ENCODE measurements at places on chromosomes 1 and 21.
A peak's percentile ranks its signal among the peaks of the same experiment; 100 is the strongest.

DNA sequence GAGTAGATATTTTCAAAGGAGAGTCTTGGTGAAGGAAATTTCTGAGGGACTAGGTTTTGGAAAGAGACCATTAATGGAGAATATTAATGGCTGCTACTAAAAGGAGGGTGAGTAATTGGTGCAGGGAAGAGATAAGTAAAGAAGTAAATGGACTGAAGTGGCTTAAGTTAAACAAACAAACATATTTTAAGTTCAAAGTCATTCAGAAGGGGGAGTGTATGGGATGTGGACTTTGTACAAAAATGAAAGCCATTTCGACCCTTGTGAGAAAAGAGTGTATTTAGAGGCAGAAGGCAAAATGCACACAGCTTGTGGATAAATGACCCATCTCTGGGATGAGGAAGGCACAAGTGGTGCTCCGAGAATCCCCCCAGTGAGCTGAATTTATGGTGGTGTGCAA is 171.7 kb downstream of the BACH1 start:
- no peak for DNase-seq

GRCh38 chr1:243950166-243950565 is 100.1 kb upstream of the AKT3 start:
- DNase-seq = no peak

- DNase-seq = no peak
Measured at GRCh38 chr1:248792342-248792741, 33.4 kb downstream of the SH3BP5L start.

DNA sequence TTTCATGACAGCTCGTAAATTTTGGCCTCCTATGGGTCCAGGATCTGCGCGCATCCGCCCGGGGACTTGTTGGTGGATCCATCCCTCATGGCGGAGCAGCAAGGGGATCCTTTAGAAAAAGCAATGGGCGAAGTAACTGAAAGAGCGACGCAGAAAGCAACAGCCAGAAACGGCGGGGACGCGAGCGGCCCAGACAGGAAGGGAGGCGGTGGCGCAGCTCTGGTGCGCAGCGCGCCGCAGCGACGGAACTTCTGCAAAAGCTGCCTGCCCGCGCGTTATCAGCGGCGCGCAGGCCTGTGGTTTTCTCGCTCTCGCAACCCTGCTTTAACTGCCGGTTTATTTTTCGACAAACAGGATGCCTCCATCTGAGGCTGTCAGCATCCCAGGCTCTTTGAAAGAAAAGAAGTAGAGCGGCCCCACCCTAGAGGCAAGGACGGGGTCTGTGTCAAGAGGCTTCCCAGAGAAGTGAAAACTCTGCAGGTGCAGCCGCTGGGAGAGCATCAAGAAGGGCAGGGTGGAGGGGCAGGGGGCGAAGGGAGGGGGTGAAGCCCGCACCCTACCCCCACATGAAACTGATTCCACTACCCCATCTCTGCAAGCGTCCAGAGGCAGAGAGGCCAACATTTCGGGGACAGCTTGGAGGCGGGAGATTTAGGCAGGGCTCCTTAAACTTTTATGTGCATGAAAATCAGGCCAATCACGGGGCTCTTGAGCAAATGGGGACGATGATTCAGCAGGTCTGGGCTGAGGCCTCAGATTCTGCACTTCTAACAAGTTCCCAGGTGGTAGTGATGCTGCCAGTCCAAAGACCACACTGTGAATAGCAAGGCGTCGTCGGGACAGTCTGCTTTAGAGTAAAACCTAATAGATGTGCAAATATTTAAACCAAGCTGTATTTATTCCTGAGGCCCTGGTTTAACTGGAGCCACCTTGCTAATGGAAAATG is 22.2 kb downstream of the RUNX1 start:
- no peak for DNase-seq

GRCh38 chr1:109361649-109362048 is 36.1 kb downstream of the SORT1 start:
- DNase-seq = no peak

GRCh38 chr1:14686701-14687100 is 88.2 kb downstream of the KAZN start:
- no peak for DNase-seq

GRCh38 chr1:159889821-159890252 is 10.1 kb downstream of the CFAP45 start:
- DNase-seq = no peak

DNA sequence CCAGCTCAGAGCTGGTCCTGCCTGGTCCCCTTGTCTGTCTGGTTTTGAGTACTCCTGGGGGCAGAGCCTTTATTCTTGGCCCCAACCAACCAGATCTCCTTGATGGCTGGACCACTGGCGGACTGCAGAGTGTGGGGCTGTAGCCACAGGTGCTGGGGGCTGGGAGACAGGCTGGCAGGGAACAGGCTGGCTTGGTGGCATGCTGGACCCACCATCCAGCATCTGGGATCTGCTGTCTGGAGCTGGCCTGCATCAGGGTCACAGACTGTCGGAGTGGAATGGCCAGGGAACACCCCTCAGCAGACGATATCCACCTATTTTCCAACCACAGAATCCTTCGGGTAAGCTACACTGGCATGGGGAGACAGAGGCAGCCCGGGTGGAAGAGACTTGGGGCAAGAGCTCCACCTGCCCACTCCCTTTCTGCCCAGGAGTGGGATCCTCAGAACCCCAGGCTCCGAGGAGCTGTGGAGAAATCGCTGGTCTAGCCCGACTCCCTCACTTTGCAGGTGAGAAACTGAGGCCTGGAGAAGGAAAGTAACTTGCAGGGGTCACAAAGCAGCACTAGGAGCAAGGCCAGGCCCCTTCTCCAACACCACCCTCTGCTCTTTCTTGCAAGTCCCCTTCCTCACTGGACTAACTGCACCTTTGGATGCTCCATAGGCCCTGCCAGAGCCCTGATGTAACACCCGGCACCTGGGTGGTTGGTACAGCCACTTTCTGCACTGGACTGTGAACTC is 40.6 kb downstream of the TNNT2 start:
- DNase-seq = no peak

GRCh38 chr1:217614200-217614712 is 16.6 kb downstream of the GPATCH2 start:
- DNase-seq = no peak

DNA sequence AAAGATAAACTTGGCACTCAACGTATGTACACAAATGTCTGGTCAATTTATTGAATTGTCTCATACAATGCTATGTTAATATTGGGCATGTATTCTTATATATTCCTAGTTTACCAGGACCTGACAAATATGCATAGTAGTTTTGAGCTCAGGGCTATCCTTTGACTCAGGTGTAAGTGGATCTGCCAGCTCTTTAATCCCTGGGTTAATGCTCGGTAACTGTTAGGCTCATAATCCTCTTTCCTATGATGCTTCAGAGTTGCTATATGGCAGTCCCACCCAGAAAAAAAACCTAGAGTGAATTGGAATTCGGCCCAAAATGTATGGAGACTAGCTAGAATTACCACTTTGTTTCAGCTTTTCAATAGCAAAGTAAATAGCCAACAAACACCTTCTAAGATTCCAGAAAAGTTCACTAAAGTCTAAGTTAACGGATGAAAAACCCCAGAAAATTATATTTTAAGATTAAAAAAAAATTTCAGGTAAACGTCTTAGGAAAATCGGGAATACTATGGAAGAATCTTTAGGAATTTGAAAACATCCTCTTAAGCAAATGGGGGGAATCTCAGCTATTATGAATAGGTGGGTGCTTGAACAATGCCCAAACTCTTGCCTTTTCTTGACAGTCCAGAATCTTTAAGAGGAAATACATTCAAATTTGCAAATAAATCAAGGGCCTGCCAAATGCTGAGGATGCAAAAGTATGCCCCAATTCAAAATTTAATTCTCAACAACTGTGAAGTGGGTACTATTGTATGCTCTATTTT is 10.9 kb downstream of the H3-3A start:
- no peak for DNase-seq

GRCh38 chr1:93483606-93484005 is 35.7 kb downstream of the FNBP1L start:
- DNase-seq = no peak

DNA sequence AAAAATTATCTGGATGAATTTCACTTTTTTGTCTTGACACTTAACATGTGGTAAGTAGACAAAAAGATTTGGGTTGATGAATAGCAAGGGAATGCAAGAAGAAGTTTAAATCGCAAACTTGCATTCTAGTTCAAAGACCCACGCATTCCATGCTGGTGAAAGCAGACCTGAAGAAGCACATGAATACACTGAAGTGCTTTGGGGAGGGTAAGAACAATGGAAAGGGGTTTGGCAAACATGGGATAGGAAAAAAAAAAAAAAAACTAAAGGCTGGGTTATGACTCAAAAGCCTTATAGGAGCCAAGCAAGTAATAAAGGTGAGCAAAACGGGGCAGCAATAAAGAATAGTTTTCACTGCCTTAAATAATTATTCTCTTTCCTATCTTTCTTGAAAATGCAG is 450.2 kb downstream of the LMO4 start:
- no peak for DNase-seq

DNA sequence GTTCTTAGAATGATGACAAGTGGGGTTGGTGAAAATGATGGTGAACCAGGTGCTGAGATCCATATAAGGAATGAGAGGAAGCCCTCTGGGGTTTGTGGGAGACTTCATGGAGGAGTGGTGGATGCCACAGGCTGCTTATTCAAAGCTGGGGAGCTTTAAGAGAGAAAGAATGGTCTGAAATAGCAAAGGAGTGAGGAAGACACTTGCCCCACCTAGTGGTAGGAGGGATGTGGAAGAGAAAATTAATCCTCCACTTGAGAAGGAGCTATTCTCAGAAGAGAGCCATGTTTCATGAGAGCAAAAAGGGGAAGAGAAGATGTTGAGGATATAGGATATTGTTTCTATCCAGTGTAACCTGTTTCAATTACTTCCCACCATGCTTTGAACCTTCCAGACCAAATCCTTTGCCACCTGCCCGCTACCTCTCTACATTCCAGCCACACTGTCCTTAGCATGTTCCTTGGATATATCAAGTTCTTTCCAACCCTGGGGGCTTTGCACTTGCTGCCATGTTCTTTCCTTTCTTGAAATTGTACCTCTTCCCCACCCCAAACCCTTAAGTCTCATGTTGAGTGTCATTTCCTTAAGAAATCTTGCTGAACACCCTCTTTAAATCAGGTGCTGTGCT is 19.6 kb upstream of the ZNF648 start:
- DNase-seq = peak; percentile 7

GRCh38 chr1:186228749-186229148 is 146.3 kb downstream of the TPR start:
- no peak for DNase-seq

DNA sequence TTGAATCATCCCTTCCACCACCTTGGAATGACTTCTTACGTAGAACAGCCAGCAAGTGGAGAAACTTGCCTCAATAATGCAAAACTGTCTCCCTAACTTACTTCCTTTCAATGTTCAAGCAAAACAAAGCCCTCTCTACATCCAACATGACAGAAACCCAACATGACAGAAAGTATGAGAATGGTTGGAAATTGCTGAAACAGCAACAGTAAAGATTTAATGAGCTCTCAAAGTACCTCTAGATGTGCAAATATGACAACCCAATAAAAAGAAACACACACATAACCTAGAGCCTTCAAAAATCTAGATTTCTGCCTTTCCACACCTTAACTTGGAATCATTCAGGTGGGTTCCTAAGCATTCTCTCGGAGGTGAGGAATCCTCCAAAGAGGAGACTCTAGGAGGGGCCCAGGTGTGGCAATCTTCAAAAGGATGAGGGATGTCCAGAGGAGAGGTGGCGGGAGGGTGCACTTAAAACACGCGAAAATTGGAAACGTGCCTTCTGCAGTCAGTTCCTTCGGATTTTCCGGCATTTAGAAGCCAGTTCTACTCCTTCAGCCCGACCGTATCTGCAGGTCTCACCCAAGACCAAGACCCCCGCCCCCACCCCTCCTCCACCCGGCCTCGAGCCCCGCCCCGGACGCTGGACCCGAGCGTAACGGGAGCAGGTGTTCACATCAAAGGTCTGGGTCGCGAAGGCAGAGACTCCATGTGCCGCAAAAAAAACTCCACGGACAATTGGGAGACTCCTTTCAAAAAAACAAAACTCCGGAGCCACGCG is 996 bp upstream of the MGST3 start:
- peak; percentile 77 for DNase-seq

GRCh38 chr1:111801071-111801850 is 45.6 kb downstream of the DDX20 start:
- DNase-seq = no peak

DNA sequence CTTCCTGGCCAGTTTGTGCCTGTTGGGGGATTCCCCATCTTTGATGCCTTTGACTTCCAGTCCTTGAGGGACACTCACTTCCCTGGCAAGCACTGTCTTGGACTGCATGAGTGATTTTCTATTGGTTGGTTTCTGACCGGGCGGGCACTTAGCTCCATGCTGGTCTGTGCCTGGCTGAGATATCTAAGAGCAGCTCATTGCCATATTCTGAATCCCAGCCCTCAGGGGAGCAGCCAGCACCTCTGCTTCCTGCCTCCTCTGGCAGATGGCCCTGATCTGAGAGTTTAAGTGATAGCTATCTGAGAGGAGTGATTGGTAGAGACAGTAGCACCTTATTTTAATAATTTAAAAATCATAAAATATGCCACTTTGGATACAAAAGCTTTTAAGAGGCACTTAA is 52.5 kb downstream of the DISC1 start:
- DNase-seq = no peak

- DNase-seq = no peak
Measured at GRCh38 chr1:156822680-156823079, 6.0 kb upstream of the SH2D2A start.

DNA sequence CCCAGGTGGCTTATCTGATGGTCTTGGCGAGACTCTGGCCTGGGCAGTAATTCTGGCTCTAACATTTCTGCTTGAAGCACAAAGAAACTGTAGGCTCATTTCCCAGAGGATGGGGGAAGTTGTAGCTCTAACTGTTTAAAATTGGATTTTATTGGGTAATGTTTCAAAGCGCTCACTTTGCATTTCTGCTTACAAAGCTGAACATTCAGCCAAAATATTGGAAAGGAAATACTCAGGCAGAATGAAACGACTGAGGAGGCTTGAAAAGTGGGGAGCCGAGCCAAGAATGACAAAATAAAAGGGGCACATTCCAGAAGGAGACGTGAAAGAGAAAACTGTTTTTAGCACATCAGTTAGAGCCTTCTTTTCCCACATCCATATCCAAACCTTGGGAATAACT is 202.6 kb downstream of the GRIK1 start:
- DNase-seq = no peak

DNA sequence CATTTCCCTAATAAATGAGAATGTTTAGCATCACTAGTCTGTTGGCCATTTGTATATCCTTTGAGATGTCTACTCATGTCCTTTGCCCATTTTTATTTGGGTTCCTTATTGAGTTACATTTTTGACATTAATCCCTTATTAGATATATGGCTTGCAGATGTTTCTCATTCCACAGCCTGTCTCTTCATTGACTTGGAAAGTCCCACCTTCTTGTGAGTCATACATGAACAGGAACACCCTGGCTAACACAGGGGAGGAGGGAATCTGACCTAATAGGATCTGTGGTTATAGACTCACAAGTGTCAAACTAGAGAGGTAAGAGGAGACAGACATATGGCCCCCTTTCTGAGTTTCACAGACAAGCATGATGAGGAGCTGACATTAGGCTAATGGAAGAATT is 11.5 kb downstream of the ZP4 start:
- DNase-seq = no peak
